ENCODE measurements at places on chromosomes 3 and 15. TPM values are rescaled to one million over a fixed set of nuclear protein-coding genes. Genes with fewer than 3 reads are reported as not detected.

The TMIE gene
- total RNA-seq = 0.23 TPM

The ZBED2 gene
- total RNA-seq = 14.2 TPM

The MCF2L2 gene
- 4.3 TPM for total RNA-seq

The HRG gene
- total RNA-seq = not detected

The CCDC39 gene
- total RNA-seq = not detected

The ST3GAL6 gene
- total RNA-seq = not detected

The EID1 gene
- total RNA-seq = 107 TPM

The EFCC1 gene
- 0.07 TPM for total RNA-seq

The FGF7 gene
- not detected for total RNA-seq

Data from T-helper 2 cell treated with Interferon-gamma antibody and Interleukin-4, amounts not matched to agents 100 ng/mL and 5 ng/mL, for 36 hours (primary cell).